ENCODE measurements at places on chromosomes 5 and 9. TPM values are rescaled to one million over a fixed set of nuclear protein-coding genes. Genes with fewer than 3 reads are reported as not detected.
A peak's percentile ranks its signal among the peaks of the same experiment; 100 is the strongest.

DNA sequence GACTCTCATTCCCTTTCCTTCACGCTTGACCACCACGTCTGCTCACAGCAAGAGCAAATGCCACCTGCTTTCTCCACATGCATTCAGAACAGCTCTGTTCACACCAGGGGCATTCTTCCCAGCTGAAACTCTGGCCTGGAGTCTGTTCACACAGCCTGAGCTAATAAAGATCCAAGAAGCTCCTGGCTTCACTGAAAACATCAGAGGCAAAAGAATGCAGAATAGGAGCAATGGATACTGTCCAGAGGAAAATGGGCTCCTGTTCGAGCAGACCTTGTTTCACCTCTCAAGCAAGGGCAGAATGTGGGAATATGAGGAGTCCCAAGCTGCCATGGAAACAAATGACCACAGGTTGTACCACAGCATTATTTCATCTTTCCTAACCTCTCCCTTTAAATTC lies 402.7 kb upstream of the TNC start:
- DNase-seq = no peak

DNA sequence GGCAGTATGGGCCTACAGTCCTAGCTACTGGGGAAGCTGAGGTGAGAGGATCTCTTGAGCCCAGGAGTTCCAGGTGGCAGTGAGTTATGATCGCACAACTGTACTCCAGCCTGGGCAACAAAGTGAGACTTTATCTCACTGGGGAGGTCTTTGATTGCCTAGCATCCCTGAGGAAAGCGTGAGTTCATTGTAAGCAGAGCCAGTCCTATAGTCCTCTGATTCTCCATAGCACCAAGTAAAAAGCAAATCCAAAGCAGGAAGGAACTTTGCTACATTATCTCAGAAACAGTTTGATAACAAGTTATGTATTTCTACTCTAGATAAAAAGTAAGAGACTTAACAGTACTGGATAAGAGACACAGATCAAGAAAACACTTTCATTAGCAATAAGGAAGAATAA lies 37.6 kb downstream of the ANKRD31 start:
- no peak for DNase-seq

DNA sequence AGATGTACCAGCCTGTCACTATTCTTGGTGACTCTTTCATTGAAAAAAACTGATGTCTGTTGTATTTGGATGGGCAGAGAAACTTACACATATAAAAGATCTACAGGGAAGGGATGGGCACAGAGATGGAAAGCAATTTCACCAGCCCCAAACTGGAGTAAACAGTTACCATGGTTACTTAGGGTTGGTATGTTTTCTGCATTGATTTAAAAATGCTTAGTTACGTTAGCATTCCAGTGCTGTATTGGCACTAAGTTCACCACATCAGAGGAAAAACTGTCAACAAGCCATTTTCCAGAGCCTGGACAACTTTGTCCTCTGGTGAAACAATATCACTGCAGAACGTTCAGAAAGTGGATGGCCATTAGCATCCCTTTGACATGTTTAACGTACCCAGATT lies 28.0 kb downstream of the MARCHF3 start:
- DNase-seq = peak; percentile 68

DNA sequence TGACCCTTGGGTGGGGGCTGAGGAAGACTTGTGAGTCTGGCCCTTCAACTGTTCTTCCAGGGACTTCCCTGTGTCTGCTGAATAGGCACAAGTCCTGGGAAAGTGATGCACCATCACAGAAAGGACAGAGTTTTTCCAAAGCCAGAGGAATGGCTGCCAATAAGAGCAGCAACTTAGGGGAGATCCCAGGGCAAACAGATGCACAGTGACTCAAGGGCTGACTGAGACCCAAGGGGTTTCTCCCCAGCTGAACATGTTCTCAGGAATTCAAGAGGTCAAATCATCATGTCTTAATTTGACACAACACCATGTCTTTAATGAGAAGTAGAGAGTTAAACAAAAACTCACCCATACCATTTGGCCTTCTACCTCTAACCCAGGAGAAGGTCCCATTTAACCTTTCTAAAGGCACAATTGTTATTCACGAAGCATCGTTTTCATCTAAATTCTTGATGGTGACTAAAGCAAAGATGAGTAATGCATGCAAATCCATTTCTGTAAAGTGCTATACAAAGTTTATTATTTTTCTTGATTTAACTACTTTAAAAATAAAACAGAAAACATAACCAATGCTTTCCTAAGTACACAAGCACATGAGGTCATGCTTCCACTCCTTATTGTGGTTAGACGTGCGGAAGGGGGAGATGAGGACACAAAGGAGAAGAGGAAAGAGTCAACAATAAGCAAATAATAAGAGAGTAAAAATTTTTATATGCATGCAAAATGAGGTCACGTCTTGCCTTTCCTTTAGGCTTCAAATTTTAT lies 324.1 kb downstream of the PLK2 start:
- DNase-seq = peak; percentile 64

DNA sequence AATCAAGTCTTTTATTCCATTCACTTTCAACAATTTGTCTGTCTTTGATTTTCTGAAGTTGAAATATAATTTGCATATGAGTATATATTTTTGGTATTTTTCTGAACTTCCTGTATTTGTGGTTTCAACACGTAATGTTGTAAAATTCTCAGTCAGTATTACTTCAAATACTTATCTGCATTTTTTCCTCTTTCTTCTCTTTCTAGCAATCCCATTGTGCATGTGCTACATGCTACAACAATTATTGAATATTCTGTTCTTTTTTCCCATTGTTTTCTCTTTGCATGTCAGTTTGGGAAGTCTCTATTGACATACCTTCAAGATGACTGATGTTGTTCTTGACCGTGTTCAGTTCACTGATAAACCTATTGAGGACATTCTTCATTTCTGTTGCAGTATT lies 5.6 kb upstream of the ANKRD18A start:
- DNase-seq = no peak

The COL27A1 gene
- total RNA-seq = 23.3 TPM

The SCGB3A2 gene
- not detected for total RNA-seq

The MAST4 gene
- 5.8 TPM for total RNA-seq

The ORM2 gene
- not detected for total RNA-seq
